ENCODE measurements at places on chromosomes 16 and 17. TPM values are rescaled to one million over a fixed set of nuclear protein-coding genes. Genes with fewer than 3 reads are reported as not detected.

Gene TEKT1
- total RNA-seq: not detected

Gene HMOX2
- 88.1 TPM for total RNA-seq

DNA sequence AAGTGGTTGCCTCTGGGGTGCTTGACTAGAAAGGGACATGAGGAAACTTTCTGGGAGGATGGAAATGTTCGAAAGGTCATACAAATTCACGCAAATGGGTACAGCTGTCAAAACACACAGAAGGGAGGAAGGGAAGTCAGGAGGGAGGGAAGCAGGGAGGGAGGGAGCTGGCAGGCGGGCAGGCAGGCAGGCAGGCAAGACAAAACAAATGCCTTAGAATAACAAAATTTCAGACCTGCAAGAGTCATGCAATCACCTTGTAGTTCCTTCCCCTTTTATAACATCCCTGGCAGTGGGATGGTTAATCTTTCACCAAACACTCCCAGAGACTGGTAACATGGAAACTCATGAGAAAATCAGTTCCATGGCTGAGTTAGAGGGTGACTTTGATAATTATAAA, 189.2 kb downstream of the STX8 start:
- DNase-seq: no peak

DNA sequence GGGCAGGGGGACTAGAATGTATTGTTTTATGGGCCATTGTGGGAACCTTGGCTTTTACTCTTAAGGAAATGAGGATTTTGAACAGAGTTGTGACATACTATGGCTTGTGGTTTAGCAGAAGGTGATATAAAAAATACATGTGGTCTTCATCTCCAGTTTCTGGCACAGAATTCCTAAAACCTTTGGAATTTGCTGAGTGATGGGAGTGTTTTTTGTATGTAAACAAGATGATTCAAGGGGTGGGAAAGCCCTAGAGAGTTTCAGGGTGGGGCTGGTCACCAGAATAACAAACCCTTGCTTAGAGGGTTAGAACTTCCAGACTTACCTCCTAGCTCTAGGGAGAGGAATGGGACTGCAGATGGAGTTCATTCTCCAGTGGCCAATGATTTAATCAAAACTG, 316.1 kb downstream of the PHKB start:
- peak; percentile 79 for DNase-seq

DNA sequence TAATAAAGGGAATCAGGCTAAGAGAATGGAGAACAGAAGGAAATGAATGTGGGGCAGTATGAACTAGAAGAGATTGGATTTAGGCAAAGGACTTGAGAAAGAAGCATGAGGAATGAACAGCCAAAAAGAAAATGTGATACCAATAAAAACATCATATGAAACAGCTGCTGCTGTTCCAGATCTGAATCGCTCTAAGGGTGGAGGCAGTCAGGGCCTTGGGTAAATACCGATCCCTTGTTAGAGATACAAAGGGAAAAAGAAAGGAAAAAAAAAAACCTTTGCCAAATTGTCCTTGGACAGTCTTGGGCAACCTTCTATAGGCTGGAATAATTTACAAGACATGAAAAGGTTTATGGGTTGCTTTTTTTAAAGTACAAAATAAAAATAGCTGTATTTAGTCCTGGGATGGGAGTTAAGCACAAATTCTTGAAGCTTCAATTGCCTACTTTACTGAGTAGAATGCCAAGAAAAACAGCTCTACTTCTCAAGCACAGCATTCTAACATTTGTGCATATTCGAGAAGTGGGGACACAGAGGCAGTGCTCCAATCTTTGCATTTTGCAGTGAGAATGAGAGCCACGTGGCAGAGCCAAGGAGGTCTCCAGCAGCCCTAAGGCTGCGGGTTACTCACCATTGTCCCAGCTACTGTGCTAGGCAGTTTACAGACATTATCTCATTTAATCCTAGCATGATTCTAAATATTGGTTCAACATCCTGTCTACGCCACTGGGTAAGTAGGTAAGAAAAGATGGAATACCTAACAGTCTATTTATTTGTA, 43.3 kb upstream of the PSMD7 start:
- no peak for DNase-seq
